Activated T-helper 17 cell treated with anti-CD3 and anti-CD28 coated beads, Interleukin-2, amount 50 U/mL, for 72 hours (primary cell): ENCODE measurements at places on chromosomes 7 and 10.

DNA sequence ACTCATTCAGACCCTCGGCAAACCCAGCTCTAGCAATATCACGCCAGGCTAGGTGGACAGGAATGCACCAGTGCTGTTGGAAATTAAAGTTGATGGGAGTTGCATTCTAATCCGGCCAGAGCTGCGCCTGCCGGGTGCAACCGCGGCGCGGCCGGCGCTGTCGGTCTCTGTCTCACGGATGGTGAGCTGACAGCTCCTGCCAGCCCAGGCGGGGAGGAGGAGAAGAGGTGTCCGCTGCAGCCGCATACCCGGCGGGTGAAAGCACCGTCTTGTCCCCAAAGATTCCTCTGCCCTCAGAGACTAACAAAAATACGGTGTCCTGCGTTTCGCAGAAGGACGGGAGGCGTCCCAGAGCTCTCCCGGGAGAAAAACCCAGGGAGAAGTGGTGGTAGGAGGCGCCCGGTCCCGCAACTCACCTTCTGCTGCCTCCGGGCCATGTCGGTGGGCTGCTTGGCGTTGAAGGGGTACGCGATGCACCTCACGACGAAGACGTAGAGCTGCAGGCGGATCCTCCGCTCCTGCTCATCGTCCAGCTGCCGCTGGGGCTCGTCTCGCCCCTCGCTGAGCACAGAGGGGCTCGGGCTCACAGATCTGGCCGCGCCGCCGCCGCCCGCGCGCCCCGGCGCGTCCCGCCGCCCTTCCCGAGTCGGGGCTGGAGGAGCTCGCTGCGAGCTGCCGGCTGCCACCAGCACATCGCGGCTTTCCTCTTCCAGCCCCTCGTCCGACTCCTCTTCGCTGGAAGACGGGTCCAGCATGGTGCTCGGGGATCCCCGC lies 490 bp downstream of the CADPS2 start:
- ATAC-seq = no peak
- H3K4me1 ChIP-seq = peaks cover 4% of the 10 kb centered on the region
- peaks cover 37% of the 10 kb centered on the region for H3K27me3 ChIP-seq
- H3K36me3 ChIP-seq = no peaks in the 10 kb centered on the region

DNA sequence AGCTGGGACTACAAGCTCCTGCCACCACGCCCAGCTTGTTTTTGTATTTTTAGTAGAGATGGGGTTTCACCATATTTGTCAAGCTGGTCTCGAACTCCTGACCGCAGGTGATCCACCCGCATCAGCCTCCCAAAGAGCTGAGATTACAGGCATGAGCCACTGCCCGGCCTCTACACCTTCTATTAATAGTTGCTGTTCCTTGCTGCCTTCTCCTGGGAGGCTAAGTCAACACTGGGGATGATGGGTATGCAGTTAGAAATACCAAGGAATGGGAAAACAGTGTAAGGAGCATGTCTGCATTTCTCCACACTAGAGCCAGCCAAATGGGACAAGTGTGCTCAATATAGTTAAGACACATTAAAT lies 97.3 kb upstream of the PDLIM1 start:
- peaks cover 5% of the 10 kb centered on the region for H3K4me1 ChIP-seq
- no peak for ATAC-seq
- H3K27me3 ChIP-seq = no peaks in the 10 kb centered on the region
- H3K36me3 ChIP-seq = no peaks in the 10 kb centered on the region
- H3K4me3 ChIP-seq = no peak overlapping the region

GRCh38 chr7:39758234-39758970 lies 135.0 kb downstream of the RALA start:
- no peak overlapping the region for H3K27ac ChIP-seq
- peaks cover 5% of the 10 kb centered on the region for H3K4me1 ChIP-seq

GRCh38 chr10:44662051-44662450 lies 249.1 kb upstream of the TMEM72 start:
- H3K27ac ChIP-seq = no peak overlapping the region
- no peak overlapping the region for H3K4me3 ChIP-seq
- ATAC-seq = no peak
- H3K4me1 ChIP-seq = no peaks in the 10 kb centered on the region
- peaks cover 5% of the 10 kb centered on the region for H3K27me3 ChIP-seq

DNA sequence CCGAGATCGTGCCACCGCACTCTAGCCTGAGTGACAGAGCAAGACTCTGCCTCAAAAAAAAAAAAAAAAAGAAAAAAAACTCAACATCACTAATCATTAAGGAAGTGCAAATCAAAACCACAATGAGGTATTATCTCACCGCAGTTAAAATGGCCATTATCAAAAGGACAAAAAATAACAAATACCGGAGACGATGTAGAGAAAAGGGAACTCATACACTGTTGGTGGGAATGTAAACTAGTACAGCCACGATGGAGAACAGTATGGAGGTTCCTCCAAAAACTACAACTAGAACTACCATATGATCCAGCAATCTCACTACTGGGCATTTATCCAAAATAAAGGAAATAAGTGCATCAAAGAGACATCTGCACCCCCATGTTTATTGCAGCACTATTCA lies 24.3 kb downstream of the GRK5 start:
- no peak for ATAC-seq
- peak overlapping the region; percentile 54 for H3K4me3 ChIP-seq
- H3K27me3 ChIP-seq = no peaks in the 10 kb centered on the region
- H3K27ac ChIP-seq = peak overlapping the region; percentile 65
- H3K36me3 ChIP-seq = peaks cover 10% of the 10 kb centered on the region

GRCh38 chr10:17161775-17162174 lies 32.2 kb upstream of the CUBN start:
- no peak for ATAC-seq
- H3K4me1 ChIP-seq = no peaks in the 10 kb centered on the region
- no peak overlapping the region for H3K4me3 ChIP-seq
- no peaks in the 10 kb centered on the region for H3K27me3 ChIP-seq

GRCh38 chr7:55224111-55224510 lies 141.0 kb upstream of the LANCL2 start:
- H3K27me3 ChIP-seq = peaks cover 24% of the 10 kb centered on the region
- no peaks in the 10 kb centered on the region for H3K36me3 ChIP-seq
- no peak overlapping the region for H3K4me3 ChIP-seq
- no peak overlapping the region for H3K27ac ChIP-seq
- H3K4me1 ChIP-seq = no peaks in the 10 kb centered on the region

GRCh38 chr7:37273891-37274290 lies 174.8 kb downstream of the ELMO1 start:
- H3K27me3 ChIP-seq = no peaks in the 10 kb centered on the region
- H3K36me3 ChIP-seq = peaks cover 48% of the 10 kb centered on the region
- no peak for ATAC-seq
- H3K27ac ChIP-seq = no peak overlapping the region
- H3K4me3 ChIP-seq = no peak overlapping the region
- peaks cover 29% of the 10 kb centered on the region for H3K4me1 ChIP-seq

DNA sequence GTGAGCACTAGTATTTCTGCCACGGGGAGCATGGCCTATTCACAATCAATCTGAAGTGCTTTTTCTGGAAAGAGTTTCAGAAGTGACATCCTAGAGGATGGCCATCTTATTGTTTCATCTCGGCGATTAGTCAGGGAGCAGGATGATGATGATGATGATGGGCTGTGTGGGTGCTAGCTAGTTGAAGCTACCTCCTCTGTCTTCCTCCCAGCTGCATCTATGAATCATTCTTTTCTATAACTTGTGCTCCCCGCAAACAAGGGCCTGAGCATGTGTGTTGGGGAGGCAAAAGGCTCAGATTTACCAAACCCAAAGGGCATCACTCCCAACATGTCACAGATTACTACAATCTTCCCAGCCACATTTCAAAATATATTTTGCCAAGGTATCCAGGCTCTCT lies 118.7 kb upstream of the LAMB4 start:
- H3K27me3 ChIP-seq = no peaks in the 10 kb centered on the region
- no peaks in the 10 kb centered on the region for H3K36me3 ChIP-seq
- no peak overlapping the region for H3K27ac ChIP-seq
- no peak overlapping the region for H3K4me3 ChIP-seq
- no peaks in the 10 kb centered on the region for H3K4me1 ChIP-seq

DNA sequence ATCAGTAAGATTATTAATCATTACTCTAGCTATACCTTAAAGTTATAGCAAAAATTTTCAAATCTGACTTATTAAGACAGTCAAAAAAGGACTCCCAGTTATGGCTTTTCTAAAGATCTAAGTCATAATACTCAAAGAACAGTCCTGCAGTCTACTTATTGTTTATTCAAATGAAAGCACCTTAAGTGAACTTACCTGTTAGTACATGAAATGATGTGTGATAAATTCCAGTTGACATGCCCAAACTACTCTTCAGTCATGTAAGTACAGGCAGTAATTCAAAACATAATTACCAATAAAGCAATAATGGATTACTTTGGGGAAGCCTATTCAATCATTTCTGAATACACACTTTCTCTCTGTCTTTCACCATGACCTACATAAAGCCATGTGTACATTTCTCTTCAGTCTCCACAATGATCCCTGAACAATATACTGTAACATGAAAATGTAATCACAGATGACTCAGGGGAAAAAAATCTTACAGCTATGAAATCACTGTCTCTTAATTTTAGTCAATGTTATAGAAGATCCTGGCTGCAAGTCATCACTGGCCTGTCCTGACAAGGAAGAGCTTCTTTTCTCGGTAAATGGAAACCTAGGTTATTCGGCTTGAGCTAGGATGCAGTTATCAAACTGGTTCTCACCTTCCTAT lies 420.7 kb upstream of the LRRTM3 start:
- ATAC-seq = no peak
- no peaks in the 10 kb centered on the region for H3K27me3 ChIP-seq
- H3K36me3 ChIP-seq = no peaks in the 10 kb centered on the region
- no peak overlapping the region for H3K4me3 ChIP-seq
- no peak overlapping the region for H3K27ac ChIP-seq

GRCh38 chr7:128303643-128304042 lies 40.1 kb downstream of the RBM28 start:
- no peak overlapping the region for H3K4me3 ChIP-seq
- no peaks in the 10 kb centered on the region for H3K4me1 ChIP-seq
- ATAC-seq = no peak
- H3K27ac ChIP-seq = no peak overlapping the region
- no peaks in the 10 kb centered on the region for H3K27me3 ChIP-seq
- peaks cover 50% of the 10 kb centered on the region for H3K36me3 ChIP-seq

DNA sequence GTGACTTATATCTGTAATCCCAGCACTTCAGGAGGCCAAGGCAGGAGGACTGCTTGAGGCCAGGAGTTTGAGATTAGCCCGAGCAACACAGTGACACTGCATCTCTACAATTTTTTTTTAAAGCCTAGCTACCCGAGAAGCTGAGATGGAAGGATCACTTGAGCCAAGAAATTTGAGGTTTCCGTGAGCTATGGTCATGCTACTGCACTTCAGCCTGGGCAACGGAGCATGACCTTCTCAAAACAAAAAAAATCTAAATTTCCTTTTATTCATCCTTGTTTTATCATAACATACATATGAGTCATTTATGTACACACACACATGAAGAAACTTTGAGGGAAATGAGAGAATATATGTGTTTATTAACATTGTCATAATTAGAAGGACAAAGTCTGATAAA lies 277.5 kb upstream of the MAGI2 start:
- no peak for ATAC-seq
- no peaks in the 10 kb centered on the region for H3K27me3 ChIP-seq

- peaks cover 16% of the 10 kb centered on the region for H3K27me3 ChIP-seq
- H3K4me3 ChIP-seq = no peak overlapping the region
- no peaks in the 10 kb centered on the region for H3K36me3 ChIP-seq
- no peaks in the 10 kb centered on the region for H3K4me1 ChIP-seq
- no peak for ATAC-seq
Measured at GRCh38 chr10:49664842-49665355, 14.6 kb upstream of the C10orf53 start.

GRCh38 chr7:46226860-46227259 lies 305.8 kb upstream of the IGFBP3 start:
- no peak overlapping the region for H3K4me3 ChIP-seq
- no peaks in the 10 kb centered on the region for H3K27me3 ChIP-seq
- no peak for ATAC-seq
- no peaks in the 10 kb centered on the region for H3K36me3 ChIP-seq
- H3K27ac ChIP-seq = no peak overlapping the region
- H3K4me1 ChIP-seq = no peaks in the 10 kb centered on the region

GRCh38 chr7:17123020-17123419 lies 175.4 kb upstream of the AHR start:
- no peaks in the 10 kb centered on the region for H3K36me3 ChIP-seq
- H3K4me3 ChIP-seq = peak overlapping the region; percentile 22
- no peak overlapping the region for H3K27ac ChIP-seq
- no peak for ATAC-seq

- H3K27me3 ChIP-seq = no peaks in the 10 kb centered on the region
- ATAC-seq = no peak
- no peak overlapping the region for H3K4me3 ChIP-seq
- no peaks in the 10 kb centered on the region for H3K4me1 ChIP-seq
- no peak overlapping the region for H3K27ac ChIP-seq
Measured at GRCh38 chr7:52500841-52501240, 534.6 kb upstream of the POM121L12 start.

- H3K27ac ChIP-seq = no peak overlapping the region
- no peaks in the 10 kb centered on the region for H3K36me3 ChIP-seq
- no peaks in the 10 kb centered on the region for H3K27me3 ChIP-seq
Measured at GRCh38 chr10:126521399-126521798, 133.1 kb upstream of the ADAM12 start.

DNA sequence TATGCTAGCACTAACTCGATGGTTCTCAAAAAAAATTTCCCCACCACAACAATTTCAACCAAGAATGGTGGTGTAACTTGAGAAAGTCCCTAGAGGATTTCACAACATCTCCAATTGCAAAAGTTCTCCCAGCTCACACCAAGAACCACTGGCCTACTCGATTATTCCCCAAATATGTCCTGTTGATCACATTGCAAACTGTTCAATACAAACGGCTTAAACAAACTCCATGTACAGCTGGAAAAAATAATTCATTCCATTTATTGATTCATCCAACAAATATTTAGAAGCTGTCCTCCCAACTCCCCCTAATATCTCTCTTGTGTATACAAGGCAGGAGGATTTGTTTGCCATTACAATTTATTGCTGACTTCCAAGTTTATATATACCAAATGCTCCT lies 19.1 kb downstream of the TMEM176B start:
- H3K36me3 ChIP-seq = no peaks in the 10 kb centered on the region
- H3K4me3 ChIP-seq = no peak overlapping the region
- ATAC-seq = no peak
- H3K4me1 ChIP-seq = peaks cover 4% of the 10 kb centered on the region
- H3K27me3 ChIP-seq = peaks cover 8% of the 10 kb centered on the region
- no peak overlapping the region for H3K27ac ChIP-seq

DNA sequence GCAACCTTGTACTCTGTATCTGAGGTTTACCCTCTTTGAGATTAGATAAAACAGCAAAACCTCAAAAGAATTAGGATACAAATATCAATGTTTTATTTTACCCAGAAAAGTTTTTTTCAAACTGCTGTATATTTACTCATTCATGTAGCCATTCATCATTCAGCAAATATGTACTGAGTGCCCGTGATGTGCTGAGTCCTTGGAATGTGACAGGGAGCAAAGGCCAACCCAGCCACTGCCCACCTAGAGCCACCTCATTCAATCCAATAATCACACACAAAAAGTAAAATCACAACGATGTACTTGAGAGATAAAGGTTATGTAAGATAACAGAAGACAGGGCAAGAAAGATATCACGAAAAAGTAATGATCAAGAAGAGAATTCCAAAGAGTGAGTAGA lies 187.4 kb downstream of the CDCA7L start:
- H3K4me3 ChIP-seq = no peak overlapping the region
- H3K4me1 ChIP-seq = no peaks in the 10 kb centered on the region
- H3K36me3 ChIP-seq = no peaks in the 10 kb centered on the region
